ENCODE measurements at places on chromosomes 6 and 20.

DNA sequence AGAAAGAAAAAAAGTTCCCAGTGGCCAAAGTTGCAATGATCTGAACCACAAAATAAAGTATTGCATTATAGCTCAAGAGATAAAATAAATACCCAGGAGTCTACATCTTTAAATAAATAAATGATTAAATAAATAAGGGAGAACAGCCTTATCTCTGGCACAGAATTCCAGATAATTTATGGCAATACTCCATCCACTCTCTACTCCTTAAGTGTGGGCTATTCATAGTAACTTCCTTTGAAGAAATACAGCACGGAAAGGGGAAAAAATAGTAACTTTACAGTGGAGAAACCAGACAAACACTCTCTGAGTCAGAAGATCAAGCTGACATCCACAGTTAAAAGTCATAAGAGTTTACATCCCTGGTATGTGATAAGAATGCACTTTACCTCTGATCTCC lies 11.6 kb downstream of the AURKA start:
- DNase-seq, result no peak

DNA sequence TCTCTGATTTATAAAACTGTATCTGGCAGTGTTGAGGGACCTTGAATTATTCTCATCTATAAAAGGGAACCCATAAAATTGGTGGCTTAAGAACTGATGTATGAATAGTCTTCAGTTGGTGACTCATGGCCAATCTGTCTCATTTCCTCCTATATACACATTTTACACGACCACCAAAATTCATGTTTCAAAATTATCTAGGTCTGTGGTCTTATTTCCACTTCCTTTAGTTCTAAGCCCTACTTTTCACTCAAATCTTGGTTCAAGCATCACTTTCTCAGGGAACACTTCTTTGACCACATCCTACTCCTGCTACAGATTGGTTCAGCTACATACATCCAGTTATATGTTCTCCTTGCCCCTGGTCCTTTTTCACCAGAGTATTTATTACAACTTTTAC lies 18.6 kb upstream of the ENPP1 start:
- DNase-seq, result no peak

- DNase-seq, result peak; percentile 48
Observed at GRCh38 chr6:149864578-149865535, 698 bp upstream of the LRP11 start.

- peak; percentile 87 for DNase-seq
Observed at GRCh38 chr6:72363844-72364740, 257.8 kb upstream of the KCNQ5 start.

DNA sequence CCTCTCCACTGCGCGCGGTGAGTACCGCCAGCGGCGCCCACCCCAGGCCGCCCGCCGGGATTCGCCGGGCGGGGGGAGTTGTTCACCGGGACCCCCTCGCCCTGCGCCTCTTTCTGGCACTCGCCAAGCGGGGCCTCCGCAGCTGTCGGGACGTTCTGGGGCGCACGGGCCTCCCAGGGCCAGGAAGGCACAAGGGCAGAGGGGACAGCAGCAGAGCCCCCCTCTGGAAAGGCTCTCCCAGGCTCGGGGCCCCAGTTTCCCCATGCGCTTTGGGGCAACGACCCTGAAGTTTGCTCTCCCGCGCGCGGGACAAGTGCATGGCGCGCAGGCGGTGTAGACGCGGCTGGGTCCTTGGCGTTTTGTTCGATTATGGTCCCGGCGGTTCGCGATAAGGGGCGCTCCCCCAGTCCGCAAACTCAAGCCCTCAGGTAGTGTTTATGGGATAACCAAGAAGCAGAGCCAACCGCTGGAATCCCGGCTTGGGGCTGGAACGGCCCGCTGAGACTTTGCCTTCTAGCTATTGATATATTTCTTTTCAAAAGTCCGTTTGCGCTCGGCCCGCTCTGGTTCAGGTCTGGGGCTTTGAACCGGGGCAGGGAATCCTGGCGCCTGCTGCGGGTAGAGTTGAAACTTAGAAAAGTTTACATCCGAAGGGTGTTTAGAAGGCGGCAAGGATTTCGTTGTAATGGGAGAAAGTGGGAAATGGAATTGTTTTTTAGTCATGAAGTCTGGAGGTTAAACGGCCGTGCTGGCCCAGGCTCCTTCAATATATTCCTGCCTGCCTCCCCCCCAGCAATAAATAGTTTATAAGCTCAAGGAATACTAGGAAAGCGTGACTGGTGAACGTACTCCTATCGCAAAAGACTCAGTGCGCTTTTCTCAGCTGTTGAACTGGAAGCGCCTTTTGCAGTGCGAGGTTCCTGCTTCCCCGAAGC lies 595 bp downstream of the EYA2 start:
- no peak for DNase-seq

DNA sequence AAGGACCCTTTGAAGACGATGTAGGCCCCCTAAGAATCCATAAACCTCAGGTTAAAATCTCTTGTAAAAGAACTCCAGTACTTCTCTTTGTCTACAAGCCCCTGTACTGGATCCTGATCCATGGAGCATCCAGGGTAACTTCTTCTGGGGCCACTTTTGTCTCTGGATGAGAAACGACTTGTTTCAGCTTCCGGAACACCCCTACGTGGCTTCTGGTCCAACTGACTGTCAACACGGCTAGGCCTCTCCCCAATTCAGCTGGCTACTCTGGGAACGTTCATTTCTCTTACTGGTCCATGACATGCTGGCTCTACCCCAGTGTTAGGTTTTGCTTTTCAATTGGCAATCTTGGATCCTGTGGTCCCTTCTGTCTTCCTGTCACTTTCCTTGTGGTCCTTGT lies 198.0 kb downstream of the BACH2 start:
- no peak for DNase-seq

DNA sequence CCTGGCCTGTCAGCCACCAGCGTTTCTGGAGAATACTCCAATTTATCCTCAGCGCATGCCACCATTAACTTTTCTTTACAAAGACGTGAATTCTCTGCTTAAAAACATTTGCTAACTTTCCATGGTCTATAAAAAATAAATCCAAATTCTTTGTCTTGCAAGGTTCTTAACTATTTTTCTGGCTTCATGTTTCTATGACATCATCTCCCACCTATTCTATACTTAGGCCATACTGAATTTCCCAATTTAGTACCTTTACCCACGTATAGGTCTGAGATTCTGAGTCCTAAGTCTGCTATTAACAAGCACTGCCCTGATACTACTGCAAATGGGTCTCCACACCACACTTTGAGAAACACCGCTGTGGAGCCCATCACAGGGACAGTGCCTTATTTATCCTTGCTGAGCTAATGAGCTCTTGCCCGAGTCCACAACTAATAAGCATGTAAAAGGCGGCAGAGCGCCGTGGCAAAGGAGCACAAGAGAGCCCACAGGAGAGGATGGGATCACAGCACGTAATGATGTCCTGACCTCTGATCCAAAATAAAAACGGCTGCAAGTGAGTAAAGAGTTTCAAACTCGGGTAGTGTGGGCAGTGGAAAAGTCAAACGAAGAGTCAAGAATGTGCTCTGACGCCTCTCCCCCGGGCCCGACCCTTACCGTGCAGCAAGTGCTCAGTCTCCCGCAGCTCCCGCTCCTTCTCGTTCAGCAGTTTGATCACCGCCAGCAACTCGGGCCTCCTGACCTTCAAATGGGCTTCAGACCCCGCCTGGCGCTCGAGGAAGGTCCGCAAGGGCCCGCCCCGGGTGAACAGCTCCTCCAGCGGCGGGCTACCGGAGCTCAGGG lies 519 bp downstream of the MTRF1L start:
- no peak for DNase-seq

- no peak for DNase-seq
Observed at GRCh38 chr20:34632870-34633452, 43.9 kb downstream of the PIGU start.

- peak; percentile 69 for DNase-seq
Observed at GRCh38 chr6:7216941-7217621, 95.9 kb downstream of the SSR1 start.

- DNase-seq, result no peak
Observed at GRCh38 chr6:81896525-81897503, 144.3 kb upstream of the TENT5A start.

GRCh38 chr6:108656836-108657235 lies 96.1 kb downstream of the FOXO3 start:
- no peak for DNase-seq

DNA sequence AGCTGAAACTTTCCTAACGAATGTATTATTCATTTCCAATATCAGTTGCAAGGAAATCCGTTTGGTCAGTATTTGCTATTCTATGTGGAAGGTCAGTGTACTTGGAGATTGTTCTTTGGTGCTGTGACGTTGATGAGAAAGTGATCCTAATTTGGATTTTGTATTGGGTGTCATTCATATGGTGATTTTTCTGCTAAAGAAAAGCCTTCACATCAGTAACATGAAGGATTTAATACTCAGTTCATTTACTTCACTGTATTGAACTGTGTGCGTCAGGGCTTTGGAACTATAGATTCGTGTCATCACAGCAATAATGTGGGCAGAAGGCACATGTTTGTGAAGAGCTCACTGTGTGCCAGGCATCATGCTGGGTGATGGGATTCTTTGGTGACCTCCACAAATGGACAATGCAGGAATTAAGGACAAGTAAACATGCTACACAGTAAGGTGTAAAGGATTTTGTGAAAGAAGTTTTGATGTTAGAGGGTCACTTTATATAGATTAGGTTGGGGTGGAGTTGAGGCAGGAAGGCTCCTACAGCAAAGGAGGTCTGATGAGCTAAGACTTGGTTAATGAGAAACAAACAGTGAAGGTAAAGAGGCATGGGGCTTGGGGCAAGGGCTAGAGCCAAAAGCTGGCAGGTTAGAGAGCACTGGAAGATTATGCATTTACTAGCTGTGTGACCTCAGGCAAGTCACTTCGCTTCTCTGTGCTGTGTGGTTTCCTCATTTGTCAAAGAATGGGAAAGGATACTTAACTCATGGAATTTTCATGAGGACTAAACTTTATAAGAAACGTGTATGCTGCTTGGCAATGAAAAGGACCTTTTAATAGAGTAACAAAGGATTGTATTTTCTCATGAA lies 12.1 kb downstream of the ARID1B start:
- DNase-seq, result no peak

- no peak for DNase-seq
Observed at GRCh38 chr6:37809197-37809543, 10.4 kb upstream of the ZFAND3 start.

- no peak for DNase-seq
Observed at GRCh38 chr20:2524709-2525506, 11.5 kb upstream of the TMC2 start.

GRCh38 chr6:72769459-72770125 lies 147.7 kb downstream of the KCNQ5 start:
- no peak for DNase-seq

DNA sequence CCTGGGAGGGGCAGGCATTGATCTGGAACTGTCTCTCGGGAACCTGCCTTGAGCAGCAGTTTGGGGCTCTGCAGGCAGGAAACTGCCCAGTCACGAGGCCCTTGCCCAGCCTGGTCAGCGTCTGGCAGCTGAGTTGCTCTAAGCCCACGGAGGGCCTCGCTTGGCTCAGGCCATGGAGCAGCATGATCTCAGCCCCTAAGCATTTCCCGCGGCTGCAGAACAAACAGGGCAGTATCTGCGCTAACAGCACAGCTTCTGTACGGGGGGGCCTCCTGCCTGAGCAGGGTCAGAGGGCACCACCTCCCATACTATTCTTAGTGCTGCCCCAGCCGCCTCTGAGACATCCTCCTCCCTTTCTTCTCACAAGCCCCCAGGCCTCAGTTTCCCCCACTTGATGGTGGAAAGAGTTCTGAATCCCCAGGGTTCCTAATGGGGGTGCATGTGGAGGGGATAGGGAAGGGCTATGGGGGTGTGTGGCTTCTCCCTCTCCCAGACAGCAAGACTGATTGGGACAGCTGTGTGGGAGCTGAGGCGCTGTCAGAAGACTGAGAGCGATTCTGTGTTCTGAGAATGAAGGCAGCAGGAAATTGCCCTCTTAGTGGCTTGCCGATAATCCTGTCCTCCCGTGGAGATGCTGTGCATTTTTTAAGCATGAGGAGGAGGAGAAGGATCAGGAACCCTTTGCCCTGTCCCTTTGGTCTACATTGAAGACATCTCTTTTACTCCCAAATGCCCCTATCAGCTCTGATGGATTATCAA lies 46.4 kb downstream of the MOCS1 start:
- peak; percentile 86 for DNase-seq

GRCh38 chr20:51385646-51386530 lies 156.6 kb downstream of the NFATC2 start:
- DNase-seq, result peak; percentile 18

GRCh38 chr6:50714487-50715379 lies 1.4 kb downstream of the TFAP2D start:
- no peak for DNase-seq

DNA sequence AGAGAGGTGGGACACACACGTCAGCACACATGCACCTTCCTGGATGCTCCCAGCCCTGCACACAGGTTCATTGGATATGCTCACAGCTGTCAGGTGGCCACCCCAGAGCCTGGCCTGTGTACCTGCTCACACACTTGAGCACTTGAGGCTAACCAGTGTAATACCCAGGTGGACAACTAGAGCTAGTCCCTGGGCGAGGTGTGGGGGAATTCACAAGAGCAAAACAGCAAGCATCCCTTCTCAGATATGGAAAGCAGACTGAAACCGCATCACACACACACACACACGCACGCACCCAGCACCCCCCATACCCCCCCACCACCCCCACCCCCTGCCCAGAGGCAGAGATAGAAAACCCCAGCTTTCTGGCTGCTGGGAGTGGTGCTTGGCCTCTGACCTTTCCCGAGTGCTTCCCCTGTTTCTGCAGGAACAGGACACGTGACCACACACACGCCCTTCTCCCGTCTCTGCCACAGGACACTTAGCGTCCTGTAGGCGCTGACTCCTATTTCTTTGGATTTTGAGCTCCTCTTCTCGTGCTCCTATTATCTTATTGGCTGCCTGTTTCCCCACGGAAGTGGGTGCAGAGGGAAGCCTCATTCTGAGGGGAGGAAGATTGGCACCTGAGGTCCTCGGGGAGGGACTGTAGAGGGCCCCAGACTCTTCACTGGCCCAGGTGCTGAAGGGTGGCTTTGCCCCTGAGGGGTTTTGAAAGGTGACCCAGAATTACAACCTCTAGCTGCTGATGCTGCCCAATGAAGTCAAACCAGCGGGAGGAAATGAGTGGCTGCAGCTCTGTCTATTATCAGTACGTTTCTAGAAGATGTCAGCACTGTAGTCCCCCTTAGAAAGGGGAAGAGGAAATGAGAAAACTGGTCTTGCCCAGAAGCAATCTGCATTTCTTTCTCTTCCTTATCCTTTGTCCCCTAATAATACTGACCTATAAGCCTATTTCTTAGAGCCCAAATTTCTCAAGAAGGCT lies 65.8 kb downstream of the SYTL3 start:
- no peak for DNase-seq

DNA sequence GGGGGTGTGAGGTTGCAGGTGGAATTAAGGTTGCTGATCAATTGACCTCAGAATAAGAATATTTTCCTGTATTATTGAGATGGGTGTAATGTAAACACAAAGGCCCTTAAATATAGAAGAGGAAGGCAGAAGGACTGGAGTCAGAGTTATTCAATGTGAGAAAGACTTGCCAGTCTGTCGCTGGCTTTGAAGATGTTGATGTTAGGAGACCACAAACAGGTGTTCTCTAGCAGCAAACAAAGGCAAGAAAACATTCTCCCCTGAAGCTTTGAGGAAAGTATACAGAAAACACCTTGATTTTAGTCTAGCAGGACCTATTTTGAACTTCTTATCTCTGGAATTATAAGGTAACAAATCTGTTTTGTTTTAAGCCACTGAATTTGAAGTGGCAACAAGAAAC lies 138.9 kb upstream of the PTPRK start:
- DNase-seq, result no peak

- DNase-seq, result peak; percentile 76
Observed at GRCh38 chr20:36792422-36792821, 18.9 kb upstream of the DSN1 start.
